ENCODE measurements at places on chromosomes 13 and 19.
A peak's percentile ranks its signal among the peaks of the same experiment; 100 is the strongest.

DNA sequence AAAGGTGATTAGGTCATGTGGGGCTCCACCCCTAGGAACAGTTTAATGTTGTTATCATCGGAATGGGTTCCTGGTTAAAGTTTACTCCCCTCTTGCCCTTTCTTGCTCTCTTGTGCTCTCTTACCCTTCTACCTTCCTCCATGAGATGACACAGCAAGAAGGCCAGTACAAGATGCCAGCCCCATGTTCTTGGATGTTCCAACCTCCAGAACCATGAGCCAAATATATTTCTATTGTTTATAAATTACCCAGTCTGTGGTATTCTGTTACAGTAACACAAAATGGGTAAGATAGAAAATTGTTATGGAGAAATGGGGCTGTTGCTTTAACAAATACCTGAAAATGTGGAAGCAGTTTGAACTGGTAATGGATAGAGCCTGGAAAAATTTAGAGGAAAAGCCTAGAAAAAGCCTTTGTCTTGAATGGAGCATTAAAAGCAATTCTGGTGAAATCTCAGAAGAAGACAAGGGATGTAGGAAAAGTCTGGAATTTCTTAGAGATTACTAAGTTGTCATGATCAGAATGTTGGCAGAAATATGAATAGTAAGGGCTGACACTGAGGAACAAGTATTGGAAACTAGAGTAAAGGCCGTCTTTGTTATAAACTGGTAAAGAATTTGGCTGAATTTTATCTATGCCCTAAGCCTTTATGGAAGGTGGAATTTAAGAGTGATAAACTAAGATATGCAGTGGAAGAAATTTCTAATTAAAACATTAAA is 53.5 kb upstream of the TSC22D1 start:
- DNase-seq, result no peak

- DNase-seq, result no peak
Measured at GRCh38 chr19:55212447-55212846, 3.1 kb upstream of the PTPRH start.

DNA sequence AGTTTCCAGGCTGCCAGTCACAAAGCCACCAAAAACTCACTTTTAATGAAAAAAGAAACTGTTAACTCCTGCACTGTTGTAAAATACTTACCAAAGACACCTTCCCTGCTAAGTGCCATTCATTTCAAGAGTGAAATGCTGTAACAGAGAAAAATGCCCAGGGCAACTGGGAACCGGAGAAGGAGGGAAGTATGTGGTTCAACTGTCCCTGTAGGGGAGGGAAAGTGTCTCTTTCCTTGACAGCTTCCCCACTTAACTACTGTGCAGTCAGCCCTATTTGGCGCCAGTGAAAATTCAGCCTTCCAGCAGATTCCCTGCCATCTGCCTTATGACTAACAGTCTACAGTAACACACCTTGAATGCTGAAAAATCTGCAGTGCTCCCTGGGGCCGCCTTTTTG is 789.0 kb downstream of the DIAPH3 start:
- DNase-seq, result peak; percentile 35

DNA sequence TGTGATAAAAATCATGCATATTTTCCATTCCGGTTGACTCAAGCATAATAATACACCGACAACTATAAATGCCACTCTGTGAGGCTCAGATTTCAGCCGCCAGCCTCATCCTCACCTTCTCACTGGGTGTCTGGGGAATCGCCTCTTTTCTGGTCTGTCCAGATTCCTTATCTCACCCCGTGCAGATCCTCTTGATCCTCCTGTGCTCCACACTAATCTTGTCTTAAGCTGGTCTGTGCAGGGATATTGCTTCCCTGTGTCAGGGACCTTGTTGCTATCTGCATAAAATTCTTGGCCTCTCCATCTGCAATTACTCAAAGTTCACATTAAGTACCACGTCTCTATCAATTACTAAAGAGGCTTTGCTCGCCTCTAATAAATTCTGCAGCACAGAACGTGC is 116.6 kb upstream of the SPACA7 start:
- DNase-seq, result no peak

- DNase-seq, result no peak
Measured at GRCh38 chr19:40355975-40356680, 7.6 kb downstream of the PLD3 start.

DNA sequence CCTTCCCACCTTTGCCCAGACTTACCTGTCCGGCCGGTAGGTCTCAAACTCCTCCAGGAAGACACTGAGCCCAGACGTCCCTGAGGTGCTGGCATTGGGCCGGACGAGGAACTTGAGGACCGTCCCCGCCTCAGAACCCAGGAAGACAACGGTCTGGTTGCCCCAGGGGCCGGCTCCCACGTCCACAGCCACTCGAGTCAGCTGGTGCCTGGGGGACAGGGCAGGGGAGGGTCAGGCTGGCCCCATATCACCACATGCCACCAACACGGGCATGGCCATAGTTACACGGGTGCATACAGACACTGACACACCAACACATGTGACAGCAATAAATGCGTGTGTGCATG is 8.4 kb upstream of the LRG1 start:
- DNase-seq, result no peak

GRCh38 chr19:30671367-30671619 is 299.1 kb downstream of the ZNF536 start:
- DNase-seq, result no peak

GRCh38 chr13:25652764-25653163 is 281.0 kb downstream of the ATP8A2 start:
- DNase-seq, result no peak
